ENCODE measurements at places on chromosomes 11 and 22.

DNA sequence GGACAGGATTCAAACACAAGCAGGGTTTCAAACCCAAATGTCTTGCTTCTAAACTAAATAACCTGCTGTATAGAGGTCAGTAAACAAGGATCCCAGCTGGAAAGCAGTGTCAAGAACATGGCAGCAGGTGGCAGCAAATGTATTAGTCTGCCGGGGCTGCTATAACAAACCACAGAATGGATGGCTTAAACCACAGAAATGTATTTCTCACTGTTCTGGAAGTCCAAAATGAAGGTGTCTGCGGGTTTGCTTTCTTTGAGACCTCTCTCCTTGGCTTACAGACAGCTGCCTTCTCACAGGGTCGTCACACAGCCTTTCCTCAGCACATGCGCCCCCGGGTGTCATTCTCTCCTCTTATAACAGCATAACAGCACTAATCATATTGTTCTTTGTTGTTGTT lies 65.1 kb upstream of the LRRC55 start:
- DNase-seq, result peak; percentile 40

GRCh38 chr11:14451825-14452224 lies 47.8 kb downstream of the COPB1 start:
- DNase-seq, result no peak

GRCh38 chr11:10792385-10793068 lies 16.2 kb downstream of the EIF4G2 start:
- peak; percentile 95 for DNase-seq

GRCh38 chr11:124800226-124800929 lies at the start of gene MSANTD2:
TSS of gene MSANTD2 (minus strand) at chr11:124800406. CDS start at chr11:124800380, 26 bp downstream.
- peak; percentile 76 for DNase-seq

DNA sequence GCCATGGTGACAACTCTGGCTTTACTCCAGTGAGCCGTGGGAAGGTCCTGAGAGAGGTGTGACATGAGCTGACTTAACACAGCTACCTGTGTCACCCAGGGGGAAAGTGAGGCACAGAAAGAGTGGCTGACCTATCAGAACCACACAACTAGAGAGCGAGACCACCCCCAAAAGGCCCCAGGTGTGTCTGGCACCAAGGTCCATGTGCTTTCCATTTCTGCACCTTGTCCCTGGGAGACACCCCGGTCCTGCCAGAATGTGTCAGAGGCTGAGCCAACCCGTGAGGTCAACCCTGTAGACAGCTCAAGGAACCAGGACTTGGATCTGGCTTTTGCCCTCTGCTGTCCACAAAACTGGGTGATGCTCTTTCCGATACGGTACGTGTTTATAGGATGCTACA lies 9.8 kb downstream of the MAFF start:
- DNase-seq, result no peak

DNA sequence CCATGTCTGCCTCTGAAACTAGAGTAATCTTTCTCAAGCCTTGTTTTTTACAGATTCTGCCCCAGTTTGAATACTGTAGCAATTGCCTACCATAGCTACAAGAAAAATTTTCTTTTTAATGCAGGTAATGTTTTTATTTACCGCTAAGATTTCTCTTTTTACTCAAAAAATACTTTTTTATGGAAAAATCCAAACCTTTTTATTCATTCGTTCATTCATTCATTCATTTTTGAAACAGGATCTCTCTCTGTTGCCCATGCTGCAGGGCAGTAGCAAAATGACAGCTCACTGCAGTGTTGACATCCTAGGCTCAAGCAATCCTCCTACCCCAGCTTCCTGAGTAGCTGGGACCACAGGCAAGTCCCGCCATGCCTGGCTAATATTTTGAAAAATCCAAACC lies 2.7 kb upstream of the CPT1A start:
- no peak for DNase-seq

DNA sequence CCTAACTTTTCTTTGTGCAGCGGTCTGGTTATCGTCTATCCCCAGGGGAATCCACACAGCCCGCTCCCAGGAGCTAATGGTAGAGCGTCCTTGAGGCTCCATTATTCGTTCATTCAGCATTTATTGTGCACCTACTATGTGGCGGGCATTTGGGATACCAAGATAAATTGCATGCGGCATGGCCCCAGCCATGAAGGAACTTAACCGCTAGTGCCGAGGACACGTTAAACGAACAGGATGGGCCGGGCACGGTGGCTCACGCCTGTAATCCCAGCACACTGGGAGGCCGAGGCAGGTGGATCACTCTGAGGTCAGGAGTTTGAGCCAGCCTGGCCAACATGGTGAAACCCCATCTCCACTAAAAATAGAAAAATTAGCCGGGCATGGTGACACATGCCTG lies 11.2 kb downstream of the TMEM121B start:
- no peak for DNase-seq

GRCh38 chr11:111209543-111210355 lies 35.8 kb upstream of the POU2AF2 start:
- DNase-seq, result no peak

- no peak for DNase-seq
These were observed 5.4 kb upstream of the FTH1 start for GRCh38 chr11:61972672-61973475.

GRCh38 chr11:46457659-46458424 lies 66.3 kb upstream of the CHRM4 start:
- no peak for DNase-seq
